NCI-H1694 treated with DMSO at 0.1 percent for 48 hours (cell line): ENCODE measurements at places on chromosomes 6 and 20.

DNA sequence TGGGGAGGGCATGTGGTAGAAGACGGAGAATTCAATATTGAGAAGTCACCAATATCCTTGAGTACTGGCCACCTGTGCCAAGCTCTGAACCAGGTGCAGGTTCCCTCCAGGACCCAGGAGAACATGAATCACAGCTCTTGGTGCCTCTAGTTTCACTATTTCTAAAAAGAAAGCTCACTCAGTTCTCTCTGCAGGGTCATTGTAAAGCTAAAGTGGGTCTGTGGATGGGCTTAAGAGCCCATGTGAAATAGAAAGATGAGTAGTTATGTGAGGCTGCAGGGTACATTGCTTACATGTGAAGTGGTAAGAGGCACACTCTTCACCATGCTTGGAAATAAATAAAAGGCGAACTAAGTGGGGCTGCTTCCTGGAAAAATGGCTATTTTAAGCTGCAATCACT is 43.6 kb downstream of the ZNF831 start:
- DNase-seq: no peak

DNA sequence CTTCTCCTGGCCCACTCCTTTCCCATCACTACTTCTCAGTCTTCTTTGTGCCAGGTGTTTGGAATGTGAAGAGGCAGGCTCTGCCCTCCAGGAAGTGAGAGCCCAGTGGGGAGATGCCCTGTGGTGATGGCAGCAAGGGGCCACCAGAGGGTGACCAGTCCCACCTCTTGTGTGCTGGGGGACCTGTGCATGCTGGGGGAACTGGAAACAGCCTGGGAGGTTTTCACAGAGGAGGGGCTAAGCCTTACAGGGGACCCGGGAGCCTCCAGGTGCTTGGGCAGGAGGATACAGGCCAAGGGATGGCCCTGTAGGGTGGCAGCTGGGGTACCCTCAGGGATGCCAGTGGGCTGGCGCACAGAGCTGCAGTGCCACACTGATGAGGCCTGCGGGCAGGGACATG is 72.3 kb downstream of the RAMACL start:
- DNase-seq: no peak

GRCh38 chr6:208938-209337 is 83.3 kb upstream of the DUSP22 start:
- no peak for DNase-seq

DNA sequence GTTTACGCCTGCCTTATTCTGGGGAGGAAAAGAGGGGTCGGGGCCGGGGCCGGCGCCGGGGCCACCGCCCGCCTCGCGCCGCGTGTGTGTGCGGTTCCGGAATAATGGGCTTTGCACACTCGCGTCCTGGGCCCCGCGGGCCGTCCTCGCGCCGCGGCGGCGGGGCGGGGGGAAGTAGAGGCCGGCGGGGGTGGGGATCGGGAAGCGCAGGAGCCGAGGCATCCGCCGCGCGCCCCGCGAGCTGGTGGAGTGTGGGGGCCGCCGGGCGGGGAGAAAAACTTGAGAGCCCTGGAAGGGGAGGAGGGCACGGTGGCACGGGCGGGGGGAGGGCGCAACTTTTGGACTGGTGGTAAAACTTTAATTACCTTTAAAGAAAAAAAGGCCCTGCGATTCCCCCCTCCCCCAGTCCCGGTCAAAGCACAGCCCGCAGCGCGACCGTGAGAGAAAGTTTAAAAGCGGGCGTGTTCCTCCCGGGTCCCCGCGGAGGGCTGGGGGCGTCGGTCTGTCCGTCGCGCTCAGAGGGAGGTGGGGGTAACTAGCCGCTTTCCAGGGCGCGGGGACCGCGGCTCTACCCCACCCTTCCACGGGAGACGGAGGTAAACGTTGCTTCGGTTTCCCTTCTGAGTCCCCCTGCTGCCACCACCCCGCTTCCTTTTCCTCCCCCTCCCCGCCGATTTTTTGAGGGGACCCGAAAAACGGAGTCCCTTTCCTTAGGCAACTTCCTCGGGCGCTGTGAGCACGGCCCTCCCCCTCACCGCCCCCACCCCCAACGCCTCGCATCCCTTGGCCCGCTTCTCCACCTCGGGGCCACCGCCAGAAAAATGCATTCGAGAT is 1.9 kb downstream of the L3MBTL3 start:
- DNase-seq: no peak

- DNase-seq: no peak
These were observed 69.8 kb downstream of the CDC40 start for GRCh38 chr6:110250058-110250457.

DNA sequence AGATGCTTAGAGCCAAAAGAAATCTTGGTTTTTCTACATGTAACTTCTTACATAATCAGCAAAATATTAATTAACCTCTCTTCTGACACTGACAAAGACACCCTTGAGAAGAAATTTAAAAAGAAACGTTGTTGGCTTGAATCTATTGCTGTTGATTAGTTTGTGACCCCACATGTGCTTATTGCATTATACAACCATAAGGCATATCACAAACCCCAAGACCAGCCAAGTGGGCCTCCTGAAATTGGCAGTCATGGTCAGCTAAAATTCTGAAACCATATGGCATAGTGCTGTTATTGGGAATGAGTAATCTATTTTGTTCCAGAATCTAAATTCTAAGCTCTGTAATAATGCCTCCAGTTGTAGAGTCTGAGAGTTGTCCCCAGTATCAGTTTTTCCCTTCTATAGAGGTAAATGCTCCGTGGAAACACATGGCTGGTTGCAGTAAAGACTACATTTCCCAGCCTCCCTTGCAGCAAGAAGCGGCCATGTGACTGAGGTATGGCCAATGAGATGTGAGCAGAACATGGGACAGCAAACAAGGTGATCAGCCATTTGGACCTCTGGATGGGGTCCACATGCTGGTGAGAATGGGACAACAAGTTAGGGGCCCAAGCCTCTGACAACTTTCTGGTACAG is 42.3 kb upstream of the PTPN1 start:
- peak; percentile 37 for DNase-seq

DNA sequence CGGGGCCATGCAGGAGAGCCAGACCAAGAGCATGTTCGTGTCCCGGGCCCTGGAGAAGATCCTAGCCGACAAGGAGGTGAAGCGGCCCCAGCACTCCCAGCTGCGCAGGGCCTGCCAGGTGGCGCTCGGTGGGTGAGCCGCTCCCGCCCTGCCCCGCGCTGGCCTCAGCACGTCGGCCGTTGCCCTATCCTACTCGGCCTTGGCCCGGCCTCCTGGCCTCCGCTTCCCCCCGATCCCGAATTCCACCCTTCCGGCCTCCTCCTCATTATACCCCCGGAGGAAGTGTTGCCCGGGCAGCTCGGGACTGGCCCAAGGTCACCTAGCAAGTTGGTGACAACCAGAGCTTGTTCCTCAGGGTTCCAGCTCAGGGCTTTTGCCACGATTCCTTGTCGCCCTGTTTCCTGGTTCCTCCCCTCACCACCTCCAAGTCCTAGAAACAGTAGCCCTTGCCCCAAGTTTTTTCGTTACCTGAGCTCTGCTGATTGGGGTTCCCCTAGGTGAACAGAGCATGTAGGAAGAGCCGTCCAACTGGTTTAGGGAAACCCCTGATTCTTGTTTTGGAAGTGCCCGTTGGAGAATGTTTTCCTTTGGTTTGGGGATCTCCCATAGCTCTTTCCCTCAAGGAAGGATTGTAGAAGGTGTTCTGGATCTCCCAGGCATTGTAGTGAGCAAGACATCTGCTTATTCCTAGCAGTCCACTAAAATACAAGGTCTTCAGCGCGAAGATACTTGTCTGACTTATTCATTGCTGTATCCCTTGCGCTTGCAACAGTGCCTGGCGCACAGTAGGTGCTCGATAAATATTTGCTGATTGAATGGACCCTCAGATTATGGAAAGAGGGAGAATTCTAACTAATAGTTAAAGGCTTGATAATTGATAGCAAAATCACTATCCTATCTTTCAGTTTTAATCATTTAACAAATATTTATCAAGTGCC is 641 bp downstream of the ARFGEF2 start:
- DNase-seq: no peak

DNA sequence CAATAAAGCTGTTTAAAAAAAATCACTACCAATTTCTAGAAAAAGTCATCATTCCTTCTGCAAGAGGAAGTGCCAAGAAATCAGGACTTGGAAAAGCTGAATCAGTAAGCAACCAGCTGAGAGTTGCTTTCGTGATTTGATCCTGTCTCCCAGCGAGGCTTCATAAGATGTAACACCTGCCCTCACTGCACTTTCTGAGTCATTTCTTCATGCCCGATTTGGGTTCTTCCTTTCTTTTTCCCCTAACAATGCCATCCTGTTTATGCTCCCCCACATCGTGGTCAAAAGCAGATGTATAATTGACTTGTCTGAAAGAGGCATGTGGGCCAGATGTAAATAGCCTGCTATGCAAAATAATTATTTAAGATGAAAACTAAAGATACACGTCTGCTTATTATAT is 52.1 kb downstream of the RIPOR2 start:
- DNase-seq: no peak

- no peak for DNase-seq
These were observed 347.5 kb downstream of the PRL start for GRCh38 chr6:21949211-21949801.

DNA sequence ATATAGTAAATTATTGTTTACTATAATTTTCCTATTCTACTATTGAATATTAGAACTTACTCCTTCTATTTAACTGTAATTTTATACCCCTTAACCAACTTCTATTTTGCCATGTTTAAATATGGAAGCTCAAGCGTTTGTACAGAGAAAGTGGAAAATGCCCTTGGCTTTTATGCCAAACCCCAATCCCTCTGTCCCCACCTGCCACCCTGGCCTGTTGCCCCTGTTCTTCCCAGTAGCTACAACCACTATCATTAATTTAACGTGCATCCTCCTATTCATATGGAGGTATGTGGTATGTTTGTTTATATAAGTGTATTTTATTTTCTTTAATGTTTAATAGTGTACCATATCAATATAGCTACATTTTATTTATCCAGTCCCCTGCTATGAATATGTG is 58.1 kb downstream of the ASXL1 start:
- DNase-seq: no peak

DNA sequence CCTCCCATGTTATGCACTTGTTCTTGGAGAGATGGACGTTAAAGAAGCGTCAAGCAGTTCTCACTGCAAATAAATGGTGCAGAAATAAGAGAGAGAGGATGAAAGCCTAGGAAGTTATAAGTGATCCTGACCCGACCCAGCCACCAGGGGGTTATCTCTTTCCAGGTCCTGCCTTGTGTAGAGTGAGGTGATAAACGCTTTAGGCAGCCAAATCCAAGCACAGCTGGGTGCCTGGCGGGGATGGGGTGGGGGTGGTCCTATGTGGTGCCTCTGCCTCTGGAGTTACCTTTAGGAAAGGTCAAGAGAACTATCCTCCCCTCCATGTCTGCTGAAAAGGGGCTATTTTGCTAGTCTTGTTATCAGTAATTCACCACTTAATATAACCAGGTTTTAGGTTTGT is 9.2 kb upstream of the TFAP2A start:
- no peak for DNase-seq

DNA sequence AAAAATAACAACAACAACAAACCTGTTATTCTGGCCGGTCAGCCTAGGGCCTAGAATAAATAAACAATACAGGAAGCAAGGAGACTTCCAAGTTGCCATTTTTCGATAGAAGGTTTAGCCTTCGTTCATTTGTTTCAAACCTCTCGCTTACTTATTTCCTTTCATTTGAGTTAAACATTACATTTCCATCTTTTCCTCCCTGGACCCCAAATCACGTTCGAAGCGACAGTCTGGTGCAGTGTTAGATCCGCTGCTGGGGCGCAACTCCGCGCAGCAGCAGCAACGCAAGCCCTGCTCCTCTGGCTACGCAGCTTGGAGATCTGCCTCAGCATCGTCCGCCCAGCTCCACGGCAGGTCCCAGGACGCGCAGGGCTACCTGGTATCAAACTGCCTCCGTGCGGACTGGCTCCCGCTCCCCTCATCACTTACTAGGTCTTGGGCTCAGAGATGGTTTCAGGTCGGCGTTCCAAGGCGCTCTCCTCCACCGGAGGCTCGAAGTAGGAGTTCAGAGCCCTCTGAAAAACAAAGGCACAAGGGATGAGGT is 530 bp downstream of the TDP2 start:
- no peak for DNase-seq

DNA sequence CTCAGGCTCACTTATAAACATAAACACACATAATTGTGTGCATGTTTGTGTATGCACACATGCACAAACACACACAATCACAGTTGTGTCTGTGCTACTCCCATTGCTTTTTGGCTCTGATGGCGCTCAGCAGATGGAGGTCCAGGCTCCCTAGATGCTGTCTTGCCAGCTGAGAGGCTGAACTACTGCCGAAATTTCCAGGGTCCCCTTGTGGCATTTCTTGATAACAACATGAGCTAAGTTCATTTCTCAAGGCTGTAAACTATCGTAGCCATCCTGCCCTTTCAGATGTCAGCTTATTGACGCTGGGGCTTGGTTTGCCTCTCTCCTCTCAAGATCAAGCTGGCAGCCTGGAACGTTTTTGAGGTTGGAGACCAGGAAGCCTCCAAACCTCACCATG is 313.9 kb upstream of the RNF24 start:
- DNase-seq: no peak

DNA sequence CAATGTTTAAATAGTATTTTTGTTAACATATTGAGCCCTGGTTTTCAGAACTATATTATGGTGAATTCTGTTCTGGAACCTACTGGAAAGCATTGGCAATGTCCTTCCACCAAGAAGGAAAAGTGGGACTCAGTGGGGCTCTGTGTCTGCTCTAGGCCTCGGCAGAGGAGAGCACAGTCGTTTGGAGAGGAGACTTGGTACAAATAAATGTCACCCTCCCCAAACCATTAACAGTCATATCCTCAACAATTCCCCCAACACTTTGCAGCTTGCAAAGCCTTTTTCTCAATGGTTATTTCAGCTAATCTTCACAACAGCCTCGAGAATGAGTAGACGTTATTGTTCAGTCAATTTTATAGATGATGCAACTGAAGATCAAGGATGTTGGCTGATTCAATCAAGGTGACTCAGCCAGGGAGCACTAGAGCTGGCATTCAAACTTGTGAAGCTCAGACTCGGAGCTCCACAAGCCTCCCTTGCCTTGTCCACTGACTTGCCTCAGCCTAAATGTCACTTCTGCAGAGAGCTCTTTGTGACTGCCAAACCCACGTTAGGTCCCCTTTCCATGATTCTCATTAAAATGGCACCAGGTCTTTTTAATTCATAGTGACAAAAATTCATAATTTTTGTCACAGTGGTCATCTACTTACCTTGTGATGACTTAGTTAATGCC is 60.6 kb downstream of the TOX2 start:
- DNase-seq: no peak

- no peak for DNase-seq
These were observed 106.2 kb upstream of the ARMC2 start for GRCh38 chr6:108742041-108742440.

GRCh38 chr6:64497634-64498033 is 862.0 kb downstream of the PHF3 start:
- no peak for DNase-seq
